Daoy (cell line): ENCODE measurements at places on chromosomes 12 and 14.

DNA sequence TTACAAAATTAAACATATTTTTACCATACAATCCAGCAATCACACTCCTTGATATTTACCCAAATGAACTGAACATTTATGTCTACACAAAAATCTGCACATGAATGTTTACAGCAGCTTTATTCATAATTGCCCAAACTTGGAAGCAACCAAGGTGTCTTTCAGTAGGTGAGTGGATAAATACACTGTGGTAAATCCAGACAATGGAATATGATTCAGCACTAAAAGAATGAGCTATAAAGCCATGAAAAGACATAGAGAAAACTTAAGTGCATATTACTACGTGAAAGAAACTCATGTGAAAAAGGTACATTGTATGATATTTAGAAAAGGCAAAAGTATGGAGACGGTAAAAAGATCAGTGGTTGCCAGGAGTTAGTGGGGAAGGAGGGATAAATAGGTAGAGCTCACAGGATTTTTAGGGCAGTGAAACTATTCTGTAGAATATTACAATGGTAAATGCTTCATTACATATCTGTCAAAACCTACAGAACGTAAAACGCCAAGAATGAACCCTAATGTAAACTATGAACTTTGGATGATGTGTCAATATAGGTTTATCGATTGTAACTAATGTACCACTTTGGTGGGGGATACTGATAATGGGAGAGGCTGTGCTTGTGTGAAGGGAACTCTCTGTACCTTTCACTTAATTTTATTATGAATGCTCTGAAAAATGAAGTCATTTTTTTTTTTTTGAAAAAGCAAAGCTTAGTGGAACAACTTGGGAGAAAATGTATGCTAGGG, 295.7 kb downstream of the CEP128 start:
- DNase-seq: no peak

DNA sequence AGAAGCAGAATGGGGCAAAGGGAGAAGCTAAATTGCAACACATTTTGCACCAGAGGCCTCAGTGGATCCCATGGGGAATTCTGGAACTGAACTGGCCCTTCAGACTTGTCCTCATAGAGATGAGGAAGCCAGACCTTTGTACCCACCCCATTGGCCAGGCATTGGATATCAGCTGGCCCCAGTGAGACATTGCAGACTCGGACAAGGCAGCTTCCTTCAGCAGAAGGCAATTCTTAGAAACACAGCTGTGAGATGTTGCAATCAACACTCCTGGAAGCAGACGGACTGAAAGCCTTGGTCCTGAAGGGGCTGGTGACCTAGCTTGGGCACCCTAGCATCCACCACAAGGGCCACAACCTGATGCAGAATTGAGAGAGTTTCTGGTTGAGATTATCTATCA, 218.1 kb downstream of the MSRB3 start:
- DNase-seq: no peak

DNA sequence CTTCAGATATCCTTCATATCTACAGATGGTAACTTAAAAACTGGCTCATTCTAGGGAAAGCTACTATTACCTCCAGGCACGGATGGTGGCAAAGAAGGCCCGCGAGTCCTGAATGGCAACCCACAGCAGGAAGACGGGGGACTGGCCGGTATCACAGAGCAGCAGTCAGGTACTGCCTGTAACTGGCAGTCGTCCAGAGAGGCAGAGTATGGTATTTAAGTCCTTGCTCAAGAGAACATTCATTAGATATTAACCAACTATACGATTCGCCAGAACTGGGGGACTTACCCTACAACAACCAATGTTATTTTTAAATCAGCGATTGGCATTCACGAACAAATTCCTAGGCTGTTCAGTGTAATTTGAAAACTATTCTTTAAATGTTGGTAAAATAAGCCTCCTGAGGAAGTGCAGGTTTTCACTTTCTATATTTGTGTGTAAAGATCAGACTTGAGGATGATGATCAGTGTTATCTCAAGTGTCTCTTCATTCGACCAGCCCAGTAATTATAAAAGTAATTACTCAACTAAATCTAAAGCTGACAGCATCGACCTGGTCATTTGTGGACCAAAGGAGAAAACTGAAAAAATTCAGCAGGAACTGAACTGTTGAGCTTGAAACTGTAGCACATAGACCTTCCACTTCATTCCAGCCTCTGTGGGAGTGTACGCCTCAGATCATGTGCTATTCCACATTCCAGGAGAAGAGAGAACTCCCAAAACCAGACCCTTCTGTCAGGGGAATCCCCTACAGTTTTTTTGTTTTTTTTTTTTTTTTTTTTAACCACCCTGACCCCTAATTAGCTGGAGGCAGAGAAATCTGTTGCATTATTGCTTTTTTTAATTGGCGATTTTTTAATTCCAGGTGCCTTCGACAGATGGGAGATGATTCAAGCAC, 75.6 kb downstream of the ESR2 start:
- no peak for DNase-seq

- DNase-seq: no peak
Measured at GRCh38 chr12:92765871-92766270, 63.1 kb downstream of the PLEKHG7 start.

DNA sequence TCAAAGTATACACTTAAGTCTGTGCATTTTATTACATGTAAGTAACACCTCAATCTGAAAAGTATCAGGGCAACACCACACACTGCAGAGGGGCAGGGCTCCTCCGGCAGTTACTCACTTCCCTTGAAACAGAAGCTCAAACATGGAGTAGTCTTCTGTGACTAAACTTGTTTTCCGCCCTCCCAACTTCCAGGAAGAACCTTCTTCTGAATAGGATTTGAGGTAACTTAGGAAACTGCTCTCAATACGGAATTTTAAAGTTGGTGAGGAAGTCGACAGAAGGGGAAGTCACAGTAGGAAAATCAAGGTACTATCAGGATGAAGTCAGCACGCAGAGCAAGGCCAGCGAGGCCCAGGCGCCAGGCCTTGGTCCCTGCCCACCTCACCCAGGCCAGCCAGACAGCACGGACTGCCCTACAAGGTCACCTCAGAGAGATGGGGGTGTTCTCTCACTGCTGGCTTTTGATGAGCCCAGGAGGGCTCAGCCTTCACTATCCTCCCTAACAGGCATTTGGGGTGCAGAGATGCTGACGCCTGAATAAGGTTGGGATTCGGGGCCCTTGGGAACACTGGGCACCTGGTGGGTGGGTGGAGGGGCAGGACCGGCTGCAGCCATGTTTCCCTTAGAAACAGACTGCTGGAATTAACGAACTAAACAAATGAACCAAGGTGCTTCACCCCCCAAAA, 5.8 kb downstream of the ANKRD9 start:
- no peak for DNase-seq

- DNase-seq: no peak
Measured at GRCh38 chr14:95776798-95777534, 63.0 kb upstream of the TCL1A start.

DNA sequence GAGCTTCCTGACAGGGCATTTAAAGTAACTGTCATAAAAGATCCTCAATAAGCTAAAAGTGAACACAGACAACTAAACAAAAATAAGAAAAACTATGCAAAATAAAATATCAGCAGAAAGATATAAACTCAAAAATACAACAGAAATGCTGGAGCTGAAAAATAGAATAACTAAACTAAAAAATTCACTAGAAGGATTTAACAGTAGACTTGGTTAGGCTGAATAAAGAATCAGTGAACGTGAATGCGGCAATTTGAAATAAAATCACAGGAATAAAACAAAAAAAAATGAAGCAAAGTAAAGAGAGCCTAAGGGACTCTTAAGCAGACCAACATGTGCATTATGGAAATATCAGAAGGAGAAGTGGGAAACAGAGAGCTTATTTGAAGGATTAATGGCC, 74.6 kb downstream of the EGLN3 start:
- DNase-seq: no peak

GRCh38 chr12:51388069-51388799, 3.0 kb downstream of the GALNT6 start:
- DNase-seq: no peak

- no peak for DNase-seq
Measured at GRCh38 chr12:123223241-123223668, 9.7 kb downstream of the MPHOSPH9 start.

GRCh38 chr14:23702656-23703426, 66.7 kb downstream of the DHRS2 start:
- DNase-seq: no peak
